Caco-2 (cell line): ENCODE measurements at places on chromosomes 1 and 21. TPM values are rescaled to one million over a fixed set of nuclear protein-coding genes. Genes with fewer than 3 reads are reported as not detected.
A peak's percentile ranks its signal among the peaks of the same experiment; 100 is the strongest.

- H3K27ac ChIP-seq = no peak overlapping the region
- H3K36me3 ChIP-seq = 0 out of 2 replicates have a peak, but pooled peaks cover 1% of the 10 kb centered on the region
- no peaks in the 10 kb centered on the region for H3K27me3 ChIP-seq
- H3K4me1 ChIP-seq = no peaks in the 10 kb centered on the region
- DNase-seq = no peak
These were observed 14.8 kb downstream of the VANGL1 start for GRCh38 chr1:115656461-115657077.

Gene PLXNA2
- 3.2 and 5.7 TPM in 2 replicates for total RNA-seq

GRCh38 chr1:110220324-110220723, 10.2 kb downstream of the KCNC4 start:
- no peak overlapping the region for H3K27ac ChIP-seq
- H3K4me3 ChIP-seq = no peak overlapping the region
- peaks cover 14% of the 10 kb centered on the region for H3K4me1 ChIP-seq
- DNase-seq = no peak
- no peaks in the 10 kb centered on the region for H3K36me3 ChIP-seq
- no peaks in the 10 kb centered on the region for H3K27me3 ChIP-seq

GRCh38 chr1:50975436-50975835, 5.4 kb downstream of the CDKN2C start:
- H3K27me3 ChIP-seq = no peaks in the 10 kb centered on the region; the same call in 1 of the 2 replicates
- H3K4me3 ChIP-seq = no peak overlapping the region
- no peak for DNase-seq
- no peaks in the 10 kb centered on the region for H3K4me1 ChIP-seq
- H3K27ac ChIP-seq = no peak overlapping the region

- no peak overlapping the region for H3K4me3 ChIP-seq
- DNase-seq = no peak
- no peak overlapping the region for H3K27ac ChIP-seq
- H3K27me3 ChIP-seq = no peaks in the 10 kb centered on the region
- H3K36me3 ChIP-seq = no peaks in the 10 kb centered on the region
These were observed 663.0 kb downstream of the AJAP1 start for GRCh38 chr1:5317391-5317790.

DNA sequence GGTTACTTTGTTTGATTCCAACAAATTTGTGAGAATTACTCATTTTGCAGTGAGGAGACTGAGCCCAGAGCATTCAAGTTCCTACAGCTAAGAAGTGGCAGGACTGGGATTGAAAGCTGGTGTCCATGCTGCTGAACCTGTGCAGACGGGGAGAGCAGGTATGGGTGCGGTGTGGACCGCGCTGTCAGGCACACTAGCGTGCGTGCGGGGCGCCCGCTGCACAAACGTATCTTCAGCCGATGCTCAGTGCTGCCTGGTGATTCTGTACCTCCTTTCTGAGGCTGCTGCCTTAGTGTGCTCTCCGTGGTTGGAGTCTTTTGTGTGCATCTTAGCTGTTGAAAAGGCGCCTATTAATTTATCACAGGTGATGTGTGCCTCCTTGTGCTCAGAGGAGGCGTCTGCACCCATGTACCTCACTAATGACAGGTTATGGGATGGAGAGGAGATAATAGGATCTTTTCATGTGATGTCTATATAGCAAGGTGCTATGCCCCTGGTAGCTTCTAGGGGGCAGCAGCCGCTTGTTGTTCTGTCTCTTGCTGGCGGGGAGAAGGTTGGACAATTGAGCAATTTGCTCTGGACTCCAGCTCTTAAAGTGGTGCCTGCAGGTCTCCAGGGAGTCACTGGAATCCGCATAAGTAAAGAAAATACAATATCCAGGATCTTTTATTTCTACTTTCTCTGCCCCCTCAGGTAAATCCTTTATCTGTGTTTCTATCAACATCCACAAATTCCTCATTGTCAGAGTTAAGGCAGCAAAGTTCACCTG, 32.5 kb downstream of the PEX14 start:
- H3K36me3 ChIP-seq = no peaks in the 10 kb centered on the region
- no peaks in the 10 kb centered on the region for H3K27me3 ChIP-seq
- H3K4me3 ChIP-seq = no peak overlapping the region
- H3K27ac ChIP-seq = no peak overlapping the region
- peaks cover 50% of the 10 kb centered on the region for H3K4me1 ChIP-seq

Gene CD2
- not detected in 2 replicates for total RNA-seq

GRCh38 chr1:8474369-8474768, 156.5 kb downstream of the SLC45A1 start:
- H3K4me1 ChIP-seq = 0 out of 2 replicates have a peak, but pooled peaks cover 7% of the 10 kb centered on the region
- H3K36me3 ChIP-seq = no peaks in the 10 kb centered on the region
- no peak overlapping the region for H3K4me3 ChIP-seq
- no peak overlapping the region for H3K27ac ChIP-seq
- no peaks in the 10 kb centered on the region for H3K27me3 ChIP-seq

GRCh38 chr1:3772715-3773571, at the start of gene SMIM1:
Gene SMIM1, plus strand, starts transcription at chr1:3772749. Its CDS starts 2,625 bp downstream, at chr1:3775374.
- H3K4me1 ChIP-seq = peaks cover 26% of the 10 kb centered on the region; the same call in 1 of the 2 replicates
- H3K27me3 ChIP-seq = no peaks in the 10 kb centered on the region
- peak within 1 kb of the TSS; percentile 69 for H3K4me3 ChIP-seq
- peak within 1 kb of the TSS; percentile 15 for H3K27ac ChIP-seq

Gene SPRR2B
- not detected in 2 replicates for total RNA-seq

Gene VWA5B1
- total RNA-seq = not detected in 2 replicates

DNA sequence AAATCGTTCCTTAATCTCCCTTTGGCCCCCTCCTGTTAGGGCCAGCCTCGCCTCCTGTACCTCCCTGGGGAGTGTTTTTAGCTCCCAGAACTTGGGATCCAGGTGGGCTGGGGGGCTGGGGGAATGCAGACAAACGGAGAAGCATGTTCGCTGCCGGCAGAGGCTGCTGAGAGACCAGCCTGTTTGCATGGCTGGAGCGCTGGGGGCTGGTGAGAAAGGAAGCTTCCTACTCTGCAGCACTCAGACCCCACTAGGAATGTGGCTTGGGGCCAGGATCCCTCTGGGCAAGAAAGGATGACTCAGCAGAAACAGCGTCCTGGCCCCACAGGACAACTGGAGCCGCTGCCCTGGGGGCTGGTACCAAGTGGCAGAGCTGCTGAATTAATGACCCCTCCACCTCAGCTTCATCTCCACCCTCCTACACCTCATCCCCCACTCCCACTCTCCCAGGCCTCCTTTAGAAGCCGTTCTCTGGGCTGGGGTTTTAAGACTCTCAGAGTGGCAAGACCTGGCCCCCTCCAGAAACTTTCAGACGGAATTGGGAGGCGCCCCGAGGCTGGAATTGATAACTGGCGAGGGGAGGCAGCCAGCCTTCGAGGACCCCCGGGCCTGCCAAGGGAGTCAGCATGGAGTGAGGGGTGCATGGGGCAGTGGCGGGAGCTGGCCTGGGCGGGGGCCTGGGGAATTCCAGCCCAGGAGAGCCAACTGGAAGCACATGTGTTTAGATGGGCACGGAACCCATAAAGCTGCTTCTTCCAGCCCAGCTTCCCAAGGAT, 28.5 kb upstream of the EPS8L3 start:
- peak; percentile 61 for DNase-seq
- H3K4me3 ChIP-seq = no peak overlapping the region
- H3K36me3 ChIP-seq = no peaks in the 10 kb centered on the region
- peak overlapping the region; percentile 70 for H3K27ac ChIP-seq
- H3K27me3 ChIP-seq = no peaks in the 10 kb centered on the region

Gene CD247
- not detected in 2 replicates for total RNA-seq

- no peak overlapping the region for H3K4me3 ChIP-seq
- H3K27ac ChIP-seq = no peak overlapping the region
- H3K27me3 ChIP-seq = no peaks in the 10 kb centered on the region; the same call in 1 of the 2 replicates
- H3K36me3 ChIP-seq = no peaks in the 10 kb centered on the region
- DNase-seq = no peak
- no peaks in the 10 kb centered on the region for H3K4me1 ChIP-seq
These were observed 102.7 kb upstream of the IVNS1ABP start for GRCh38 chr1:185419718-185420117.

Gene TRAF3IP3
- not detected in 2 replicates for total RNA-seq

GRCh38 chr1:148162363-148162762, 10.3 kb upstream of the NBPF11 start:
- no peak overlapping the region for H3K27ac ChIP-seq
- H3K4me3 ChIP-seq = no peak overlapping the region
- H3K4me1 ChIP-seq = peaks cover 8% of the 10 kb centered on the region; the same call in 1 of the 2 replicates
- H3K27me3 ChIP-seq = no peaks in the 10 kb centered on the region

DNA sequence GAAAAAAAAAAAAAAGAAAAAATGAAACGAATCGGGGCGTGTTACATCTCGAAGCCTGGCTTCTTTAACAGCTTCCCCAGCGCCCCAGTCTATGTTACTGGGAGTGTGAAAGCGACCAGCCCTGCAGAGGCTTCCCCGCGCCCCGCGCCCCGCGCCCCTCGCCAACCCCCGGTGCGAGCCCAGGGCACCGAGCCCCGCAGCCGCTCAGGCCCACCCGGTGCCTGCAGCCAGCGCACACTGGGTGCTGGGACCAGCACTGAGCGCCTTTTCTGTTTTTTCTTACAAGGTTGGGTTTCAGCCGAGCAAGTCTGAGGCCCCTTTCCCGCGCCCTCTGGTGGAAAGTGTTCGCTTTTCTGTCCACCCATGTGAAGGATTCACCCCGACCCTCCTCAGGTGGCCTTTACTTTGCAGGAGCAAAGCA, 42.1 kb upstream of the ZNF496 start:
- no peak overlapping the region for H3K27ac ChIP-seq
- H3K36me3 ChIP-seq = no peaks in the 10 kb centered on the region
- no peak overlapping the region for H3K4me3 ChIP-seq
- DNase-seq = no peak

- H3K27ac ChIP-seq = no peak overlapping the region
- no peak for DNase-seq
- no peaks in the 10 kb centered on the region for H3K4me1 ChIP-seq
- H3K27me3 ChIP-seq = no peaks in the 10 kb centered on the region
- H3K36me3 ChIP-seq = no peaks in the 10 kb centered on the region
- H3K4me3 ChIP-seq = no peak overlapping the region
These were observed 10.0 kb upstream of the GJB3 start for GRCh38 chr1:34770891-34771504.

- no peak overlapping the region for H3K4me3 ChIP-seq
- no peak overlapping the region for H3K27ac ChIP-seq
- no peaks in the 10 kb centered on the region for H3K36me3 ChIP-seq
- H3K4me1 ChIP-seq = peaks cover 4% of the 10 kb centered on the region; the same call in 1 of the 2 replicates
- DNase-seq = no peak
These were observed 70.1 kb upstream of the EDEM3 start for GRCh38 chr1:184824691-184825323.

GRCh38 chr1:154833209-154833608, 36.9 kb downstream of the KCNN3 start:
- no peak for DNase-seq
- H3K27me3 ChIP-seq = peaks cover 1% of the 10 kb centered on the region; the same call in 1 of the 2 replicates
- no peaks in the 10 kb centered on the region for H3K4me1 ChIP-seq

DNA sequence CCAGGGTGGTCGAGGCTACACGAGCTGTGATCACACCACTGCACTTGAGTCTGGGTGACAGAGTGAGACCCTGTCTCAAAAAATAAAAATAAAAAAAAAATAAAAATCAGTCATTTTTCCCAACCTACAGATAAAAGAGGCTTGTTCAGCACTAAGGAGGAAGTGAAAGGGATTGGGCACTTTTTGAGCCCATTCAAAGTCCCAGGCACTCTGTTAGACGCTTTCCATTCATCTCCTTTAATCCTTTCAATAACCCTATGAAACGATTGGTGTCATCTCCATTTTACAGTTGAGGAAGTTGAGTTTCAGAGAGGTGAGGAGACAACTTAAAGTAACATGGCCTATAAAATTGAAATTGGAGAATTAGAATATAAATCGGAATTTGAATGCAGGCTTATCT, 10.4 kb upstream of the AGO4 start:
- H3K27me3 ChIP-seq = no peaks in the 10 kb centered on the region
- H3K4me3 ChIP-seq = no peak overlapping the region
